Naive B cell (primary cell): ENCODE measurements at places on chromosomes 6 and 20. TPM values are rescaled to one million over a fixed set of nuclear protein-coding genes. Genes with fewer than 3 reads are reported as not detected.

TAF11 gene
- 21.5 TPM for polyA plus RNA-seq

ID4 gene
- not detected for polyA plus RNA-seq

RAET1G gene
- polyA plus RNA-seq, result not detected

TSPO2 gene
- polyA plus RNA-seq, result not detected

C4B gene
- polyA plus RNA-seq, result not detected

DNA sequence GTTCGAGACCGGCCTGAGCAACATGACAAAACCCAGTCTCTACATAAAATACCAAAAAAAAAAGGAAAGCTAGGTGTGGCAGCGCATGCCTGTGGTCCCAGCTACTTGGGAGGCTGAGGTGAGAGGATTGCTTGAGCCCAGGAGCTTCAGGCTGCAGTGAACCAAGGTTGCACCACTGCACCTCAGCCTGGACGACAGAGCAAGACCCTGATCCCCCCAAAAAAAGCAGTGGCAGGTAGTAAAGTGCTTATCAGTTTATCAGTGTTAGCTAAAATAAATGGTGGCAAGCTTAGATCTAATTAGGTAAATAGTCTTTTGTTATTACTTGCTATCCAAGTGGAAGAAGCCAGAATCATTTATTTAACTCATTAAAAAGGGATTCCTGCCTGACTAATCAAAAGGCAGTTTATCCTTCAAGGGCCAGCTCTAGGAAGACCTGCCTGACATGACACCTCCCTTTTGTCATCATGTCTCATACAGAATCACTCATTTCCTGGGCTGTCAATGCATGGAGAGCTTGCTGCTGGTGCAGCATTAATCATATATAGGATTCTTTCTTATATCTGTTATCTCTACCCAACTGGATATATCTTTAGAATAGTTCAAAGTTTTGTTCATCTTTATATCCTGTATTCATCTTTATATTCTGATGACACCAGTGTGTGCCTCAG lies 9.6 kb downstream of the DSTN start:
- H3K4me1 ChIP-seq, result peaks cover 4% of the 10 kb centered on the region
- no peaks in the 10 kb centered on the region for H3K36me3 ChIP-seq

DNA sequence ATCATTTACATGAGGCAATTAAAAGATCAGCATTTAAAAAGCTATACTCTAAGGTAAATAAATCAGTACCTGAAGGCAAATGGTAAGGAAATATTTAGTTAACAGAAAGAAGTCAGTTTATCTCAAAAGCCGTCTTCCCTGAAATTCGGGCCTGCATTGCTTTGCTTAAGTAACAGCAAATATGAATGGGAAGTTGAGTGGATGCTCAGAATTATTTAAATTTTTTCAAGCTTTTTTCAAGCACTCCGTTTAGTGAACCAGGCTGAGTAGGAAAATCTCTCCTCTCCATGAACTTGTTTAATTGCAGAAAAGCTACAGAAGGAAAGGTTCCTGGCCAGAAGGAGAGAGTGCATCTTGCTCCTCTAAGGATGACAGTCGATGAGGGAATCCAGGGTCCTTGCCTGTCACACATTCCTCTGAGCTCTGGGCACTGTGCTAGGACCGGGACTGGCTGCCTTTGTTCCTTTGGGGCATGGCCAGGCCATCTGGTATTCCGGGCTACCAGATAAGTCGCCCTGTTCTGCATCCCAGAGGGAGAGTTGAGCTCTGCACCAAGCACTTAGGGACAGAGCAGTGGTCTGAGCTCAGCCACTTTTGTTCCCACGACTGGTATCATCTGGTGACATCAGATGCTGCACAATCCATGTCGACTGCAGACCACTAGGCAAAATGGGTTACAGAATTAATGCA lies 77.6 kb downstream of the RIN2 start:
- no peaks in the 10 kb centered on the region for H3K36me3 ChIP-seq
- H3K27me3 ChIP-seq, result peaks cover 12% of the 10 kb centered on the region
- H3K27ac ChIP-seq, result no peak overlapping the region
- H3K4me3 ChIP-seq, result no peak overlapping the region
- H3K4me1 ChIP-seq, result peaks cover 10% of the 10 kb centered on the region
